MCF 10A (cell line): ENCODE measurements at places on chromosomes 3 and 15.
A peak's percentile ranks its signal among the peaks of the same experiment; 100 is the strongest.

GRCh38 chr15:91118817-91119590 is 18.9 kb downstream of the SV2B start:
- DNase-seq: no peak

- peak; percentile 35 for DNase-seq
Observed at GRCh38 chr3:60365360-60365759, 885.9 kb downstream of the FHIT start.

DNA sequence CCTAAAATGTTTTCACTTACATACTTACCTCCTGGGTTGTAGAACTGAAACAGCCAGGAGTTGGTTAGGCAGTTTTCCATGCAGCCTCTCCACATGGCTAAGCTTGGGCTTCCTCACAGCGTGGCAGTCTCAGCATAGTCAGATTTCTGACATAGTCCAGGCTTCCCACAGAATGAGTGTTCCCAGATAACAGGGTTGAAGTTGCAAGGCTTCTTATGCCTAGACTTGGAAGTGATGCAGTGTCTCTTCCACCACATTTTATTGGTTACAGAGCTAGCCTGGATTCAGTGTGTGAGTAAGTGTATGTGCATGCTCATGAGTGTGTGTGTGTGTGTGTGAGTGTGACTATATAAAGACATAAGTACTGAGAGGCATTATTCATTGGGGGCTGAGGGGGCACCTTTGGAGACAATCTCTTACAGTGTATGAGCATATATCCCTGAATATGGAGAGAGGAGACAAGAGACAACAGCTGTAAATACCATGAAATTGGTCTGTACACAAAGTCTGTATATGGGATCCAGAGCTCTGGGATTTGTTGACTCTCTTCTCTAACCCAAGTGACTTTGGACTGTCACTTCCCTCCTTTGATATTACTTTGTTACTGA is 78.1 kb downstream of the ZNF621 start:
- DNase-seq: no peak

- no peak for DNase-seq
Observed at GRCh38 chr3:118968640-118969039, 66.0 kb downstream of the IGSF11 start.

- DNase-seq: no peak
Observed at GRCh38 chr3:126308394-126309125, 48.6 kb downstream of the KLF15 start.

DNA sequence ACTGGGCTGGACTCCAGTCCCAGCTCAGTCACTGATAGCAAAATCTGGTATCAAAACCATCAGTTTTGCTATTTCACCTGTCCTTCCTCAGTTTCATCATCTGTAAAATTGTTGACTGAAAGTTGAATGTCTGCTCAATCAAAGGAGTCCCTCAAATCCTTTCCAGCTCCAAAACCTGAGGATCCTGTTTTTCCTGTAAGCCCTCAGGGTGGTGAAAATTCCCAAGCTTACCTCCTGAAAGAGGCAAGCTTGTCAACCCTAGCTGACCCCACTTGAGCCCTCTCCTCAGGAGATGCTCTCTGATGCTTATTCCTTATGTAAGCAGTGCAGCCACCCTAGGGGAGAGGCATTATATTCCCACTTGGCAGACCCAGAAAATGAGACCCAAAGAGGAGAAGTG is 82.6 kb downstream of the HMG20A start:
- DNase-seq: no peak

- DNase-seq: no peak
Observed at GRCh38 chr15:73571346-73571745, 61.8 kb downstream of the NPTN start.

GRCh38 chr3:5717254-5717653 is 529.7 kb downstream of the EDEM1 start:
- no peak for DNase-seq

- no peak for DNase-seq
Observed at GRCh38 chr3:169227911-169228310, 435.6 kb downstream of the MECOM start.

GRCh38 chr15:67037694-67038093 is 27.7 kb upstream of the SMAD3 start:
- DNase-seq: no peak

DNA sequence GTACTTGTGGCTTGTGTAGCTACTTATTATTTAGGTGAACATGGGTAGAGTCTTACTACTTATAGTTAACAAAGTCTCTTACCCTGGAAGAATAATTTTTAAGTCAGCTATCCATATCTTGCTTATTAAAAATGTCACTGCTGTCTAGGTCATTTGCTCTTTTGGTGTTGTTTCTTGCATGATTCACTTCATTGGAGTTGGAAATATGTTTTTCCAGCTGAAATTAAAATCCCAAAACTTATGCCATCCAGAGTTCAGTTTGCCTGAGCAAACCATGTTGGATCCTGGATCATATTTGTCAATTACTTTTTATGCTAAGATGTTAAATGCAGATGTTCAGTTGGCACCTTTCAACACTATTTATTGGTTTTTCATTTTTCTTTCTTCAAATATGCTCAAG is 421.0 kb upstream of the RBMS3 start:
- no peak for DNase-seq

GRCh38 chr3:117922039-117922438 is 1112.6 kb downstream of the IGSF11 start:
- DNase-seq: no peak

DNA sequence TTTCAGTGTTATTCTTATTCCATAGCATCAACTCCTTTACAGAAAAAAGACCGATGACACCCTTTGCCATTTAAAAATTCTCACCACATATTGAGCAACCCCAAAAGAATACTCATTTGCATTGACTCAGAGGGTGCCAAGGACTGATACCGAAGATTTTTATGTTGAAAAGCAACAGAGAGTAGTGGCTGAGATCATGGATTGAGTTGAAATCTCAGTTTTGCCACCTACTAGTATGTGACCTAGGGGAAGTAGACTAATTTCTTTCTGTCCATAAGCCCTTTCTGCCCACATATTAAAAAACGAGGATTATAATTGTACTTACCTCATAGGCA is 313.9 kb upstream of the SATB1 start:
- DNase-seq: peak; percentile 16
